ENCODE measurements at places on chromosomes 11 and 22. TPM values are rescaled to one million over a fixed set of nuclear protein-coding genes. Genes with fewer than 3 reads are reported as not detected.

GRCh38 chr11:45280449-45280848, 5.7 kb downstream of the SYT13 start:
- DNase-seq, result no peak

DNA sequence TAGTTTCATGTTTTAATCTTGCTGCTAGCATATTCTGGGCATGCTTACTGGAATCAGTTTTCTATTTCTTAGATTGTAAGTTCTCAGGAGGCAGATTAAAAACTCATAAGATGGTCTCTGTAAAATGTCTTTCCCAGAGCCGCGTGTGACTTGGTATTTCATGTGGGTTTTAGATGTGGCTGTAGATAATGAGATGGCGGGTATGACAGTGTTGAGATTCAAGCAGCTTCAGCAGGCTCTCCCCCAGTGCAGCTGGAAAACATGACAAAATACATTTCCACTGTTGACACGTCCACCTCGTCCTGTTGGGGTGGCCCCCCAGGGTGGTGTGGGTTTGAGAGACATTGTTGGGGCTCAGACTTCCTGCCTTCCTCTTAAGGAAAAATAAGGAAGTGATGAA, 106.8 kb downstream of the KIRREL3 start:
- no peak for DNase-seq

Gene ENTHD1
- total RNA-seq, result not detected

- DNase-seq, result no peak
These were observed 137.1 kb downstream of the KIRREL3 start for GRCh38 chr11:126863294-126863997.

Gene TCN2
- not detected for total RNA-seq

GRCh38 chr11:68989936-68990606, 9.3 kb upstream of the MRGPRD start:
- DNase-seq, result no peak

Measured in HepG2 (cell line).